ENCODE measurements at places on chromosomes 1 and 21.

GRCh38 chr21:22421416-22422180 lies 1423.4 kb downstream of the NCAM2 start:
- DNase-seq = no peak

- DNase-seq = no peak
These were observed 125.7 kb downstream of the MATN1 start for GRCh38 chr1:30597711-30598110.

DNA sequence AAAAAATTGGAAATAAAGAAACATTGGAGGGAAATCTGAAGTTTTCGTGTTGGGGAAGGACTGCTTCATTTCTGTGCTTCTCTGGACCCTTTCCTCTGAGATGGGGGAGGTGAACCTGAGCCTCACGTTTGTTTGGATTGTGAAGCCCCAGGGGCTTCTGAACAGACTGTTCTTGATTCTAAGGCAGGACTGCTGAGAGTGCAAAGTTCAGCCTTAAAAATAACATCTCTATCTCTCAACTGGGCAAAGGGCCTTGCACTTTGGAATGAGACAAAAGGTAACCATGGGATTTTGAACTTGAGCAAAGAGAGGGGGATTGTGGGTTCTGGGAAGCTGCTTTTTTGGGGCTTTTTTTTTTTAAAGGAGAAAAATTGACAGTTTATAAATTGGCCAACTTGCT lies 45.0 kb downstream of the GPR88 start:
- DNase-seq = no peak

DNA sequence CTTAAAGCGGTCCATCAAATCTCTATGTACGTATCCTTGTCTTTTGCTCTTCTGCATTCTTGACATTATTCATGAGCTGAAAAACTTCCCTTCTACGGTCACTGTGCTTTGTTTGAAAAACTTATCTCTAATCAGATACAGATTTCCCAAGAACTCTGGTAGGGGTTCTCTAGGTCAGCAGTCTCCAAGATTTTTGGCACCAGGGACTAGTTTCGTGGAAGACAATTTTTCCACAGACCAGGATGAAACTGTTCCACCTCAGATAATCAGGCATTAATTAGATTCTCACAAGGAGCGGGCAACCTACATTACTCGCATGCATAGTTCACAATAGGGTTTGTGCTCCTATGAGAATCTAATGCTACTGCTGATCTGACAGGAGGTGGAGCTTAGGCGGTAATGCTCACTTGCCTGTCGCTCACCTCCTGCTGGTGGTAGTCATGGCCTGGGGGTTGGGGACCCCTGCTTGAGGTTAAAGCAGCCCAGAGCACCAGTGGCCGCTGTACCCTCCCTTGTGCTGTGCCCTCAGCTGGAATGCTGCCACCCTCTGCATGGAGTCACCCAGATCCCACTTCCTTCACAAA lies 30.8 kb downstream of the AK2 start:
- no peak for DNase-seq

Measured in PC-9 (cell line).